Stimulated activated CD4-positive, alpha-beta T cell treated with anti-CD3 and anti-CD28 coated beads, Interleukin-1b, Interleukin-23, amount 100 ng/mL, for 1 hour (primary cell): ENCODE measurements at places on chromosomes 2 and 18.

DNA sequence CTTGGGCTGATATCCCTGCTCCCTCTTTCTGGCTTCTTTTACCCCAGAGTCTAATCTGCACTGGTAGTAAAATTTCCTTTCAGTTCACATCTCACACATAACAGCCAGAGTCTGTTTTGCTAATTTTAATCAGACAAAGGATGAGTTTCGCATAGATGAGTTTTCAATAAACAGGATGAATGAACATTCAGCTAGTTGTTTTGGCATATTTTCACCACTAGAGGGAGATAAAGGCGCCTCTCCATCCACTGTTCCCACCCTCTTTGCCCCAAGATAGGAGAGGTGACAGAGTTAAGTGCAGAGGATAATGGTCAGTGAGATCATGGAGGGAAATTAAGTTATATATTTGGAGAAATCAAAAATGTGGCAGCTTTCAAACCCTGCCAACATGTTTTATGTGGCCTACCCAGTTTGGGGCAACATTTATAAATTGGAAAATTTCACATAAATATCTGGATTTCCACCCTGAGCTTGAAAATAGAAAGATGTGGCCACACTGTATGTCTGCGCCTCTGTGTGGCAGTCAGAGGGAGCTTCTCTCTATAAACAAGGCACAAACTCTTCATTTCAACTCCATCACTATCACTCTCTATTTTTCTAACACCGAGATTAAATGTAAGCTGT, 48.5 kb upstream of the DTNA start:
- no peak for DNase-seq

- no peak for DNase-seq
These were observed 92.8 kb upstream of the THOC1 start for GRCh38 chr18:360676-361075.

DNA sequence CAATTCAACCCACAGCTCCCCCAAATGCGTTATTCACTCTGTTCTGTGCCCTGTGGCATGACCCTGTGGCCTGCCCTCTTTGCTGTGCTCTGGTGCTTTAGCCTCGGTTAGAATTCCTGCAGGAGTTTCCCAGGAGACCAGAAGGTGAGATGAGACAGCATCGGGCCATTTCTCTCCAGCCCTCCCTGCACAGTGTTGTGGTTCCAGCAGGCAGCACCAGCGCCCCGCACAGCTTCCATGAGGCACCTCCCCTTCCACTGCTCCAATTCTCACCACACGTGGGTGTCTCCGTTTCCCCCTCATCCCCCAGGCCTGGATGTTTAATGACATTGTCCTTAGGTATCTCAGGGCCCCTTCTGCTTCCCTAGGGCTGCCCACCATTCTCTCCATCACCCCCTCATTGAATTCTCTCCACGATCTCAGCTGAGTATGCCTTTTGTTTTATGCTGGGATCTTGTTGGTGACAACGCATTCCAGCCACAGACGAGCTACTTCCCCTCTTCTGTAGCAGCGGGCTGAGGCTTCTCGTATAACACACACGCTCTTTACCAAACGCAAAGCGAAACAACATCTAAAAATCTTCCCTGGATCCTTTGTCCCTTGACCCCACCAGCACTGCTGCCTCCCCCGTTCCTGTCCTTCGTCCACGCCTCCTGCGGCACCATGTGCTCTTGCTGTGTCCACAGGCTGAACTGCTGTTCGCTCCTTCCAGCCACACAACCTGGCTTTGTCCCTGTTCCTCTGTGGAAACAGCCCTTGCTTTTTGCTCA, 35.1 kb downstream of the ACKR3 start:
- no peak for DNase-seq

- no peak for DNase-seq
These were observed 507 bp downstream of the RTKN start for GRCh38 chr2:74441170-74441689.

- DNase-seq: no peak
These were observed 51.1 kb upstream of the RAPH1 start for GRCh38 chr2:203586206-203586605.

- no peak for DNase-seq
These were observed 84.0 kb downstream of the ACTR2 start for GRCh38 chr2:65311596-65311995.

DNA sequence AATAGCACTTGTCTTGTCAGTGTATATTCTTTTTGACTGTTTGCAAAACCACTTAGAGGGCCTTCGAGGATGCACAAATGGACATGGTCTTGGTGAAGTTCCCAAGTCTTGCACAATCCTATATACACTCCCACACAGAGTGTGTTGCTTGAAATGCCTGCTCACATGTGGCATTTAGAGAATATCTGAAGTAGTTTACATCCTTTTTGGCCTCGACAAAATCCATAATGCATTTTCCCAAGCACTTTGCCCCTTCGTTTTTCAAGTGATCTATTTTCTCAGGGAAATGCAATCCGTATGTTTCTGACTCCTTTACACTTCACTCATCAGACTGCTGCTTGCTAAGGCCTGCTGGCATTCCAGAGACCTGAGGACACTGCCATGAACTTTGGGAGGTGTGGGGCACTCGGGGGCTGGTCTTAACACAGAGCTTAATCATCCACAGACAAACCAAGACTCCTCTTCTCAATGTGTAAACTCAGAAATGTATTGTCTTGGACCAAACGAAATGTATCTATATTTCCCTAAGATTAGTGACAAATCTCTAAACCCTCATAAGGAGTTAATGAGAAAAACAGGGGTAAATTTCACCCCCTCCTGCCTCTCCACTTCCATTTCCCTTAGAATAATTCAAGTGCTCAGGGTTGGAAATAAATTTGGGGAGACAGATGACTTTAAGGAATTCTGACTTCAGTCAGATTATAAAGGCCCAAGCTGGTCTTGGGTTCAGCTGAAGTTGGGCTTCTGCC, 219.3 kb upstream of the APCDD1 start:
- DNase-seq: no peak

GRCh38 chr2:31580321-31581117, at the start of gene SRD5A2:
SRD5A2 (minus strand) TSS chr2:31580938; CDS start chr2:31580900, 38 bp downstream.
- DNase-seq: no peak

DNA sequence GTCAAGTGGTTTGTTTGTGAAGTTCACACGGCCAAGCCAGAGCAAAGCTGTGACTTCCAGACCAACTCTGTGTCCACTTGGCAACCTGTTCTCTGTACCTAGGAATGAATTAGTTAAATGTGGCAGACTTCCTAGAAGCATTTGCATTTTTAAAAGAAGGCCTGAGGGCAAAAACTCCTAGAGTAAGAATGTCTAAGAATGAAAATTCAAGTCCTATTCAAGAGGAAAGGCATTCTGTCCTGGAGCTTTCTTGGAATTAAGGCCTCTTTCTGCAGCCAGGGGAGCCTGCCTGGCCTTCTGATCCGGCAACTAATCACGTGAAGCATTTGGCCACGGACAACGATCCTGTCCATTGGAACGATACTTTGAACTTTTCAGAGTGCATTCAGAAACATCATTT, 155.0 kb downstream of the SETBP1 start:
- no peak for DNase-seq

DNA sequence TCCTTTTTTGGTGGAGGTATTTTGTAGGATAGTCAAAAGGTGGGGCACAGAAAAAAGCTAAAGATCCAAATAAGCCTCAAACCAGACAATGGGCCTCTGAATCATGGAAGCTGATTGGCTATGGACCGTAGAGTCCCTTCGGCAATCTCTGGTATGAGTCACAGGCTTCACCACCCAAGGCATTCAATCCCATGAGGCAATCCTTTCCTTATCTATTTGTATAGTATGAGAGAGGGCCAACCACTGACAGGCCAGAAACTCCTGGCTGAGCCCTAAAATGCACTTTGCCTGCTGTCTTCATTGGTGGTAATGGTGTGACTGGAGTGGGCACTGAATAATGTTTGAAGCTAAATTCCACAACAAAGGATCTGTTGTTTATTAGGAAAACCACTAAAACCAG, 38.7 kb upstream of the MEX3C start:
- DNase-seq: no peak

GRCh38 chr18:71431689-71432088, 1112.5 kb downstream of the CBLN2 start:
- DNase-seq: no peak

- no peak for DNase-seq
These were observed 763.6 kb upstream of the LRRTM1 start for GRCh38 chr2:81068144-81068543.

- no peak for DNase-seq
These were observed 182.4 kb downstream of the NCK2 start for GRCh38 chr2:105926960-105927678.

DNA sequence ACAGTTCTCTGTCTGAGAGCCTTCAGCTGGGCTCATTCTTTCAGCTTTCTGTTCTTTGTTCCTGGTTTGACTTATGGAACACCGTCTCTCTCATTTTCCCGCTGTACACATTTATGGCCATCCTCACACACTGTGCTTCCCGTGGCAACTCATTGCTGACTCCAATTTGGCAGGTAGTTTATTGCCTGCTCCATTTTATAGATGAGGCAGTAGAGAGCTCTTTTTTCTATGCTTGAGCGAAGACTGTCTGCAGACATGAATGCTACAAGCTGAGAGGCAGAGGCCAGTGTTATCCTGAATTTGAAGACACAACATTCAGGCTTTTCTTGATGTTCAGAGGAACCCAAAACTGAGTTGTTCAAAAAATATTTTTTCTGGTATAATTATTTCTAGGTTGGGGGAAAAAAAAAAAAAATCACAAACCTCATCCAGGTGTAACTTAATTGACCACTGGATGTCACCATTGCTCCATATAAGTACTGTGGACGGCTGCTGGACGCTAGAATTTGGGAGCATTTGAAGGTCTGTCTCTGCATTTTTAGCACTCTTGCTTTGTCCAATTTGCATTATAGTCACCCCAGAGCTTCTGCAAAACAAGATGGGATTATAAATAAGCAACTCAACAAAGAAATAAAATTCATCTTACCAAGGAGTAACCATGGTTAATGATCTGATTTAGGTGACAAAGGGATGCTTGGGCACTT, 83.5 kb downstream of the HRH4 start:
- DNase-seq: no peak
